ENCODE measurements at places on chromosomes 1 and 21.

DNA sequence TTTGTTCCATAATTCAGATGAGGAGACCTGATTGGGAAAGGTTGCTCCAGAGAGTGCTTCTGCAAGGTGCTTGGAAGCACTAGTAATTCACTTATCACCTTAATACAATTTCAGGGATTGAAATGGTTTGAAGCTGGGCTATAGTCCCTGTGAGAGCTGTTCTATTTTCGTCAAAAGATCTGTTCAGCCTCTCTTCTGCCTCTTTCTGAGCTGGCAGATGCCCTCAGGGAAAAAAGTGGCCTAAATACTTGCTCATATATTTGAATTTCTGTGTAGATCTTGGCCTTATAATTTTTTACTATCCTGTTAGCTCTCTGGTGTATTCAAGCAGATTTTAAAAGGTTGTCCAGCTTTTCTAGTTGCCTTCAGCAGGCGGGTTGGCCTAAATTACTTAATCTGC lies 22.3 kb downstream of the C1orf146 start:
- DNase-seq, result no peak

DNA sequence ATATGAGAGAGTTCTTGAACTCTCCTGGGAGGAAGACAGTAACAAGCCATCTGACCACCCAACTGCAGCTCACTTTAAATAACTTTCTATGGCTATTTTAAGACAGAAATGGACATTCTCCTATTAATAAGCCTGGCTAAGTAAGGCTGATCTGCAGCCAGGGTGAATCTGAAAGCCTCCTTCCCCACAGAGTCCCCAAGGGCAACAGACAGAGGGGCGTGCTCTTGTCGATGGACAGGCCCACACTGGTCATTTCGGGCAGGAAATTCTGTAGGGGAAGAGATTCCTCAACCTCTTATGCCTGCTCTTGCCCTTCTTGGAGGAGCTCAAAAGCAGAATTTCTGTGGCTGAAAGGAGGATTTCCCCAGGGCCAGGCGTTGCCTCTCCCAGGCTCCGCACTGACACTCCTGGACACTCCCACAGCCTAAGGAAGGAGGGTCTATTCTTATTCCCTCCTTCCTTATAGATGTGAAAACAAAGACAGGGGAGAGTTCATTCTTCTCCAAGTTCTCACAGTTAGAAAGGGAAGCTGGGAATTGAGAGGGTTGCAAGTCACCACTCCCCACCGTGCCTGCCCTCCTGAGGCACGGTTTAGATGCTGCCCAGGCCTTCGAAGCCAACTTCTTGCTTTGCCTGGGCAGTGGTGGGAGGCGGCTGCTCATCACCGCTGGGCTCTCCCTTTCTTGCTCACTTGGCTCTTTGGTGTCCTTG lies 17.9 kb upstream of the KANK4 start:
- DNase-seq, result no peak

GRCh38 chr1:153944005-153944826 lies 2.3 kb downstream of the DENND4B start:
- DNase-seq, result no peak

DNA sequence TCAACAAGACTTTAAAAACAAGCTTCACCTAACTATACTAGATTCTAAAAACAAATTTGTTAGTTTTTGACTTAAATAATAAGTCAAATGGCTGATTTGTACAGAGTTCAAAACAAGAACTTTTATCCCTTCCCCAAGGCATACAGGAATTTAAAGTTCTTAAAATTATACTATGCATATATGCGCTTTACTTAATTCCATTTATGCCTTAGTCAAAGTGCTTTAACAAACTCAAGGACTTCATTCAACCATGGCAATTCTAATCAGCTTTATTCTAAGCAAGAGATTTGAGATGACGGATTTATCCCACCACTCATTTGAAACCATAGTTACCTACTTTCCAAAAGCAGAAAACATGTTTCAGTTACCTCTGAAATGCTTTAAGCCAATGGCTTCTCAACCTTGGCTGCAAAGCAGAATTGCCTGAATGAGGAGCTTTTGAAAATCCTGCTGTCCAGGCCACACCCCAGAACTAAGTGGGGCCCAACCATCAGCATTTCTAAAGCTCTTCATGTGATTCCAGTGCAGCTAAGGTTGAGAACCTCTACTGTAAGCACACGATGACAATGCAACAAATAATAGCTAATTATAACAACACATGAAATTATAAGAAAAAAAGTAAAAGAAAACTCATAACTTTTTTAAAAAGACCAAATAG lies 44.6 kb downstream of the TTLL7 start:
- DNase-seq, result no peak

- DNase-seq, result no peak
Observed at GRCh38 chr1:207978441-207978840, 67.5 kb upstream of the CD34 start.

- no peak for DNase-seq
Observed at GRCh38 chr21:14878971-14879370, 185.8 kb downstream of the NRIP1 start.

GRCh38 chr1:210098356-210098755 lies 134.2 kb upstream of the SERTAD4 start:
- DNase-seq, result no peak

DNA sequence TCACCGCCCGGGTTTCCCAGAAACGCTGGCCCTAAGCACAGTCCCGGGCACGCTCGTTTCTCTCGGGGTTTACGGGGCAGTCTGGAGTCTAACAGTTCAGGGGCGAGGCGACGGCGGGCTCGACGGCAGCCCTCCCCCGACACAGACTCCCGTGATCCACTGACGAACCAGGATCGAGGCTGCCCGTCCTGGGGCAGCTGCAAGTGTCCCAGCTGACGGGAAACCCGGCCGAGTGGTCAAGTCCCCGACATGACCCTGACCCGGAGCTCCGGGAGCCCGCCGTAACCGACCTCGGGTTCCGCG lies 494 bp downstream of the UBE2J2 start:
- no peak for DNase-seq

DNA sequence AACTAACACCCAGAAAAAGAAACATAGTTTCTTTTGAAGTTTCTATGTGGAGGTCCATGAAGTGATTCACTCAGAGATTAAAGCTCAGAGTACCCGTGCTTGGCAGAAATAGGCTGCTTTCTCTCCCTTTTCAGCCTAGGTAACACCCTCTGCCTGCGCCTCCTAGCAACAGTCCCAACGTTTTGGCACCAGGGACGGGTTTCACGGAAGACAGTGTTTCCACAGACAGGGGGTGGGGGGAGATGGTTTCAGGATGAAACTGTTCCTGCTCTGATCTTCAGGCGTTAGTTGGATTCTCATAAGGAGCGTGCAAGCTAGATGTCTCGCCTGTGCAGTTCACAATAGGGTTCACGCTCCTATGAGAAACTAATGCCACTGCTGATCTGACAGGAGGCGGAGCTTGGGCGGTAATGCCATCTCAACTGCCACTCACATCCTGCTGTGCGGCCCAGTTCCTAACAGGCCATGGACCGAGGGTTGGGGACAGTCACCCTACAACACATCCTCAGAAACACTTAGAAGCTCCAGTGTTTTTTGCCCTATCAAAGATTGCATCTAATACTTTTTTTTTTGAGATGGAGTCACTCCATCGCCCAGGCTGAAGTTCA lies 53.2 kb downstream of the CHML start:
- no peak for DNase-seq

DNA sequence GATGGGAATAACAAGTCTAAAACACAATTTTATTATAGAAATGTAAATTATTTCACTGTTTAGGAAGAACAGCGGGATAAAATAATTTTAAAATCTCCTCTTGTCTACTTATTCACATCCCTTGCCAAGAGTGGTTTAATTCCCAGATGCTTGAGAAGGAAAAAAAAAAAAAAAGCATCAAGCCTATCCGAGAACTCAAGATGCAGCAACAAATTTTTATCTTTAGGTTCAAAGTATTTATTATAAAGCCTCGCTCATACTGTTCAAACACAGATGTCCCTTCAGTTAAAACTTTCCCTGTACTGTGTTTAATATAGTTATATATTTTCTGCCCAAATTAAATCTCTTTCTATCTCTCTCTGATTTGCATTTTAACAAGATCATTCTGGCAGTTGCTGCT lies 1615.8 kb downstream of the PLA2G4A start:
- no peak for DNase-seq

- no peak for DNase-seq
Observed at GRCh38 chr1:164033782-164034181, 525.2 kb upstream of the PBX1 start.

GRCh38 chr1:110428946-110429345 lies 21.5 kb upstream of the LAMTOR5 start:
- no peak for DNase-seq

DNA sequence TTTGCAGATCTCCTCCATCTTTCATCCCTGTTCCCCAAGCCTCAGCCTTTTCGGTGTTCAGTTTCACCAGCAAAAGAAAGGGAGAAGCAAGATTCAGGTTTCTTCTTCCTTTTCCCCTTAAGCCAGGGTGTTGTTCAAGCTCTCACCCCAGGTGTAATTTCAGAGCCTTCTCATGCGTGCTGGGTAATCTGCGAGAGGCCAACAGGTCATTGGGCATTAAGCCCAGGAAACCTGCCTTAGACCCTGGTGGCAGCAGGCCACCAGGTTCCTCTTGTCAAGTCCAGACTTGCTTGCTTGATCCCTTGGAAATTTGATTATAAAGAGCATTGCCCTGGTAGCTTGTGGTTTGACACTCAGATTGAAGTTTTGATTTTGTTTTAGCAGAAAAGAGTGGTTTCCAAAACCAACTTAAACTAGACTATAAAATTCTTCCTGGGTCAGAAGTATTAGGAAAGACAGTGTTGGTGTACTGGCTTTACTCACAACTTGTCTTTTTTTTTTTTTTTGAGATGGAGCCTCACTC lies 6.9 kb downstream of the AKR1A1 start:
- DNase-seq, result no peak

GRCh38 chr21:21146587-21147373 lies 148.6 kb downstream of the NCAM2 start:
- no peak for DNase-seq

DNA sequence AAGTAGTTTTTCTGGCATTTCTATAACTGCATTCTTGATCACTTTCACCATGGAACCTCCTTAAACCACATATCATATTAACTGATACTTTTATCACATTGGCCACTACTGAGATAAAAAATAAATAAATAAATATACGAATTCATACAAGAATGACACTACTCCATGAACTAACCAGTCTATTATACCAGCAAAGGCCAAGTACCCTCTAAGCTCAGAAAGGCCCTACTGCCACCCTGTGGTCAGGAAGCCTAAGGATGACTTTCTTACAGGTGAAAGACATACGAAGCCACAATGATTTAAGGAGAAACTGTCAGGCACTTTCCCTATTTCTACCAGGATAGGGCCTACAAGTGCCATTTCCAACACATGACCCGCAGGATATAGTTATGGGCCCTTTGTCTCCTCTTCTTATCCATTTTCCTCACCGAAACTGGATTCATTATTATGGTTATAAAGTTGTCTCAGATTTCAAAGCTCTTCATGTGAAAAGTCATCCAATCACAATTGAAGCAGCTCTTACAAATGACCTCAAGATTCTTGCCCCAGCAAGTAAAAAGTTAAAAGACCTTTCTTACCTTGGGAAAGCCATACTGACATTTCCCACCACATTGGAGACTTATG lies 23.9 kb downstream of the DNAJC8 start:
- peak; percentile 27 for DNase-seq

DNA sequence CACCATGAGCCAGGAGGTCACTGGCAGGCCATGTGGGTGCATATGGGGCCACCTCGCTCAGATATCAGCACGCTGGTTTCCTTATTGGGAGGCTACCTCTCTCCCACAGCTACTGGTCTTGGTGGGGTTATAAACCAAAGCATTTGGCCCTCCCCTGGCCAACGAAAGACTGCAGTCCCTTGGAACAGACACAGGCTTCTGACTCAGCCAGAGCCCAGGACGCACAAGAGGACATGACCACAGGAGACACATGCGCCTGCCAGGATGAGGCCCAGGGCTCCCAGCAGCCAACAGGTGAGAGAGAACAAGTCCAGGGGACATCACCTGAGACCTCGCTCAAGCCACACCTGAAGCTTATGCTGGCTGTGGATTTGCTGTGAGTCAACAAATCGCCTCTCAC lies 13.8 kb downstream of the NPHP4 start:
- no peak for DNase-seq

- DNase-seq, result no peak
Observed at GRCh38 chr1:67896826-67897225, 63.6 kb upstream of the GNG12 start.

- no peak for DNase-seq
Observed at GRCh38 chr21:46603228-46603627, 1.7 kb downstream of the S100B start.

GRCh38 chr21:32203877-32204480 lies 74.9 kb downstream of the MIS18A start:
- no peak for DNase-seq

- DNase-seq, result no peak
Observed at GRCh38 chr1:4210043-4210442, 310.0 kb upstream of the C1orf174 start.

- no peak for DNase-seq
Observed at GRCh38 chr1:204697893-204698292, 12.4 kb upstream of the LRRN2 start.

GRCh38 chr21:44401386-44402160 lies 48.2 kb downstream of the TRPM2 start:
- DNase-seq, result no peak

DNA sequence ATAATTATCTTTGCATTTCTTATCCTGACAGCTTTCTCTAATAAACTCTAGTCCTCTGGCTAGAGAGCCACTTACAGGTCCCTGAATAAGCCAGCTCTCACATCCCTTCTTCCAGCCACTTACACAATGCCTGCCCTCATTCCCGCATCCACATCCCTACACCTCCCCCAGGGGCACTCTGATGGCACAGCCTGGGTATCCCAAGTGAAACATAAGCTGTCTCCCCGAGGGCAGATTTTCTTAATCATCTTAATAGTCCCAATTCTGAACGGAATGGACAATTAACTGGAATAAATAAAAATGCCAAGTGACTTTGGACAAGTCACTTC lies 4.9 kb downstream of the RHOC start:
- no peak for DNase-seq

DNA sequence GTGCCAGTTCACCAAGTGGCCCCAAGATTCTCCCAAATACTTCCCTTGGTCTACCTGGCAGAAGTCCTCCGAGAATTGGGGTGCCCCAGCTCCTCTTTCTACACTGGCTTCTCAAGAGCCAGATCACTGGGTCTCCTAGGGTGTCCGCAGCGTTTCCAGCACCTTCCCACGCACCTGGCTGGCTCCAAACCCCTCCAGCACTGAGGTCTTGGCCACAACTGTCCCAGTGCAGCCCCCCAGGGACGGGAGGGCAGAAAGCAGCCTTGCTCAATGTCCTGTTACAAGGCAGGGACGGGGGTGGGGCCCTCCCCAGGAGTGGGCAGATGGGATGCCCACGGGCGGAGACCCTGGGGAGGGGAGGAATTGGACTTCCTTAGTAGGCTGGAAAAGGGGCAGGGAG lies 1.1 kb downstream of the ECE1 start:
- no peak for DNase-seq

- no peak for DNase-seq
Observed at GRCh38 chr1:188425687-188426086, 1596.9 kb downstream of the PLA2G4A start.

Measured in NCI-H2171 (cell line).